Fibroblast of the conjunctiva (primary cell): ENCODE measurements at places on chromosomes 1 and 21.

DNA sequence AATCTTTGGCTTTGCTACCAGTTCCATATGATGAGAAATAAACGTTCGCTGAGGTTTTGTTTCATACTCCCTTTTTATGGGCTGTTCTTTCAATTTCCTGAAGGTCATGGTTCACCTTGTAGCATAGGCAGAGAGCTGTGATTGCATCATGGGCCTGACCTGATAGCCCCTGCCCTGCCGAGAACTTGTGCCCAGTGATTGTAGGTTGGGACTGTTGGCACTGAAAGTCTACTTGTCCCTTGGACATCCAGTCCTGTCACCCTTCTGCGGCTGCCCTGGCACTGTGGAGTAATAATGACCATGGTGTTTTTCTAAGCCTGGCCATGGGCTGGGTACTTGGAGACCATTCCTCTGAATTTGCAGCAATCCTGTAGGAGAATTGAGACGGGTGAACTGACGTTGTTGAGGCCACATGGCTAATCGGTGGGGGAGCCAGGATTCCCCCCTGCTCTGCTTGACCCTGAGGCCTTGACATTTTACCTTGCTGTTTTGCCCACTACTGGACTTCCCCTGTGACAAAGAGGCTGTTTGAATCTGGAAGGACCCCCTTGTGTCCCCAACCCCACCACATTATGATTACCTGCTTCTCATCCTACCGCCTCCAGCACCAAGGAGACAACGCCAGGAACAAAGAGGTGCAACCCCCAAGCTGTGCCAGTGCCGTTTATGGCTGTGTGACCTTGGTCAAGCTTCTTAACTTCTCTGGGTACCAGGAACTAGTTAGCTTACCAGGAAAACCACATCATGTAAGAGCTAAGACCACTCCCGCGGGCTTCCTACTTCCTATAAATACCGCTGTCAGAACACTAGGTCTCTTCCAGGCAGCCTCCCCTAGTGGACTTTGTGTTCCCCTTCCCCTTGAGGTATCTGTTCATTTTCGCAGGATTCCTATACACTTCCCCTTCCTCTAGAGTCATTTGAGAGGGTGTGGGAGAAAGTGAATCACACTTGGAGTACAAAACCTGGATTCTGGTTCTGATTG lies 23.4 kb downstream of the SESN2 start:
- no peak for DNase-seq

GRCh38 chr1:179516976-179517705 lies 58.6 kb downstream of the NPHS2 start:
- no peak for DNase-seq

GRCh38 chr1:210815641-210816550 lies 318.1 kb downstream of the KCNH1 start:
- DNase-seq: no peak

GRCh38 chr1:220706480-220706879 lies 16.3 kb downstream of the C1orf115 start:
- DNase-seq: no peak

DNA sequence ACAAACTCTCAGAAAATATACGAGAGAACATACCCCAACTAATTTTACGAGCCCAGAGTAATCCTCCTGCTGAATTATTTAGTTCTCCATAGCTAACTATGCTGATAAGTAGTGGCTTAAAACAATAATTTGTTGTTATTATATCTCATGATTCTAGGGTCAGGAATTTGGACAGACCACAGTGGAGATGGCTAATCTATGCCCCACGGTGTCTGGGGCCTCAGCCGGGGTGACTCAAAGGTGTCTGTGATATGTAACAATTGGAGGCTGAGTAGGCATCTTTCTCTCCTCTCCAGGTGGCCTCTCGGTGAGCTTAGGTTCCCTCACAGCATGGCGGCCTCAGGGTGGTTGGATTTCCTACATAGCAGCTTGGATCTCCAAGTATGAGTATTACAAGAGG lies 35.4 kb upstream of the FOXO6 start:
- DNase-seq: no peak

GRCh38 chr1:42369471-42369870 lies 11.1 kb upstream of the RIMKLA start:
- DNase-seq: no peak

DNA sequence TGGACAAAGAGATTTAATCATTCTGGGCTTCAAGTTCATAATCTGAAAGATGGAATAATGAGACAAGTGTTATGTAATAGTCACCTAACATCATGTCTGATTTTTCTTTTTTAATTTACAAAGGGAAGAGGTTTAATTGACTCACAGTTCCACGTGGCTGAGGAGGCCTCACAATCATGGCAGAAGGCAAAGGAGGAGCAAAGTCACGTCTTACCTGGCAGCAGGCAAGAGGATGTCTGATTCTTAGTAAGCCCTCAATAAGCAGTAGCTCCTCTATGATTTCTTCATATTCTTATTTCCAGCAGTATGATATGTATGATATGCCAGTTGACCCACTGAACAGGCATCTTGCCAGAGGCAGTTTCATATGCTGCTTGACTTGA lies 152.7 kb downstream of the S1PR1 start:
- DNase-seq: no peak

GRCh38 chr1:55195521-55196233 lies 19.5 kb downstream of the USP24 start:
- DNase-seq: peak; percentile 29

- no peak for DNase-seq
Observed at GRCh38 chr1:1100296-1100695, 15.6 kb downstream of the C1orf159 start.

GRCh38 chr1:218461351-218461750 lies 116.2 kb downstream of the TGFB2 start:
- no peak for DNase-seq

DNA sequence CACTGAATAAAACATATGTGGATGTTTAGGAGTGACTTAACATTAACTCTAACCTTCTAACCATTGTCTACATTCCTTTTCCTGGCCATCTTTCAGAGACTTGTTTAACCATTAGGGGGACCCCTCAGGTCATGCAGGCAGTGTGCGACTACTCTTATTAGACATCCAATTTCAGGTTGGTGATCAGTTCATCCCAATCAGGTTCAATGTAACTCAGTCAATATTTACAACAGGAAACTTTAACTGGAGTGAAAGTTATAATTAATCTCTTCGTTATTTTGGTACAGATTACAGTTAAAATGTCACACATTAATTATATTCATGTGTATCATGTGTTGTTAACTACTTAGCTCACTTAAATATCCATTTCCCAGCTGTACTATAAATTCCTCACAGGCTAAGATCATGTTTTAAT lies 68.8 kb upstream of the RGS1 start:
- DNase-seq: no peak

GRCh38 chr1:182671750-182672486 lies 12.5 kb downstream of the RGS8 start:
- no peak for DNase-seq

GRCh38 chr1:81799939-81800694 lies 617 bp upstream of the ADGRL2 start:
- peak; percentile 41 for DNase-seq

DNA sequence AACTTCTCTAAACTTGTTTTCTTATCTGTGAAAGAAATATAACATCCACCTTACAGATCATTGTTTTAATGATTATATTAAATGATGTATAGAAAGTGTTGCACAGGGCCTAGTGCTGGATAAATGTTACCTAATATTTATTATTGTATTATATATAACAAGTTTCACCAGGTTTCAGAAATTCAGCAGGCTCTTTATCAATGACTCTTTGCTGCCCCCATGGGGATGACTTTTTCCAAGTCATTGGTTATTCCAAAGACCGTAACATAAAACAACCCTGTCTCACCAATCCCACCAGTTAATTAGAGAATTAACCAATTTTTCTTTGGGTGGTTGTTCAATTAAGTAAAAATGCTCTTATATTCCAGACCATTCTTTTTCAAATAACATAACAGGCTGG lies 7.3 kb upstream of the DEDD start:
- DNase-seq: no peak

DNA sequence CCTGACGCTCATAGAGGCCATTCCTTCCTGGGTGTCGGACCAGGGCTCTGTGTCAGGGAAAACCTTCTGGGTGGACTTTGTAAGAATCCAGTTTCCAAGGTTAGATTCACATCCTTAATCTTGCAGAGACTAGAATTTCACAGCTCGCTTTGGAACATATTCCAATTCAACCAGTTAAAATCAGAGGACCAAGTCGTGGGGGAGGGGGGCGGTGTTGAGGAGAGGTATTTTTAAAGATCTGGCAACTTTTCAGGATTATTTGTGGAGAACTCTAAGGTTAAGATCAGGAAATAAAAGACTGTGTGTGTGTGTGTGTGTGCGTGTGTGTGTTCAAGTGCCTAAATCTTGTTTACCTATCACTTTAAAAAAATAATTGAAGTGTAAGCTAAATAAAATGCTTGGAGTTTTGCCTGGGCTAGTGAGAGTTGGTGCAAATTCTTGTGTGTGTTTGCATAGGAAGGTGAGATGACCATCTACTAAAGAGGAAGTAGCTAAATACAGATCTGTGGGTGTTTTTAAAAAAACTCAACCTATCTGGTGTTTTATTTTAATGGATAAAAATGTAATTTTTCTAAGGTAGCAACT lies 21.8 kb downstream of the TENT5C start:
- no peak for DNase-seq
